ENCODE measurements at places on chromosomes 6 and 20. TPM values are rescaled to one million over a fixed set of nuclear protein-coding genes. Genes with fewer than 3 reads are reported as not detected.

SLC13A3 gene
- total RNA-seq: 19.7 TPM

TCP11 gene
- 0.24 TPM for total RNA-seq

- no peak for DNase-seq
Measured at GRCh38 chr20:375265-375889, 5.2 kb upstream of the TRIB3 start.

- no peak for DNase-seq
Measured at GRCh38 chr20:33076662-33077372, 2.6 kb upstream of the BPIFB4 start.
